ENCODE measurements at places on chromosomes 7 and 10.

DNA sequence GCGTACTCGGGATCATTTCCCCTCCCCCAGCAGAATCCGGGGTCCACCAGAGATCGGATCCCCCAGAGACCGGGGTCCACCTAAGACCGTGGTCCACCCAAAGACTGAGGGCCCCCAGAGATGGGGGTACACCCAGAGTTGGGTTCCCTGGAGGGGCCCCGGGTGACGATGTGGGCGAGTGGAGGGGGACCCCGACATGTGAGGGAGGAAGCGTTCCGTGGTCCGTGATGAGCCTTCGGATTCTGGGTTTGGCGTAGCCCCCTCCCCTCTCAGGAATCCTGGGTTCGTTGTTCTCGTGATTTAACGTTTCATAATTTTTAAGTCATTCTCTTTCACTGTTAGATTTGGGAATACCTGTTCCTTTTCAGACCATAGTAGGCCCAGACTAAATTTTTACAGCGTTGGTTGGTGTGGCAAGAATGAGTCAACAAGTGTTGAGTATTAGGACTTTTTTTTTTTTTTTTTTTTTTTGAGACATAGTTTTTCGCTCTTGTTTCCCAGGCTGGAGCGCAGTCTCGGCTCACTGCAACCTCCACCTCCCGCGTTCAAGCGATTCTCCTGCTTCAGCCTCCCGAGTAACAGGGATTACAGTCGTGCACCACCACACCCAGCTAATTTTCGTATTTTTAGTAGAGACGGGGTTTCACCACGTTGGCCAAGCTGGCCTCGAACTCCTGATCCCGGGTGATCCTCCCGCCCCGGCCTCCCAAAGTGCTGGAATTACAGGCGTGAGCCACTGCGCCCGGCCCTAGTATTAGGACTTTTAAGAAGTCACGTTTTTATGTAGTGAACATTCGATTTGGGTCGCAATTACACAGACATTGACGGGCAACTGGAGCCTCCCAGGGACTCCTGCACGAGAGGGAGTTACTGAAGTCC, 672 bp downstream of the GTPBP4 start:
- DNase-seq: peak; percentile 18

GRCh38 chr7:139153832-139154231, 44.3 kb upstream of the ZC3HAV1 start:
- DNase-seq: no peak

DNA sequence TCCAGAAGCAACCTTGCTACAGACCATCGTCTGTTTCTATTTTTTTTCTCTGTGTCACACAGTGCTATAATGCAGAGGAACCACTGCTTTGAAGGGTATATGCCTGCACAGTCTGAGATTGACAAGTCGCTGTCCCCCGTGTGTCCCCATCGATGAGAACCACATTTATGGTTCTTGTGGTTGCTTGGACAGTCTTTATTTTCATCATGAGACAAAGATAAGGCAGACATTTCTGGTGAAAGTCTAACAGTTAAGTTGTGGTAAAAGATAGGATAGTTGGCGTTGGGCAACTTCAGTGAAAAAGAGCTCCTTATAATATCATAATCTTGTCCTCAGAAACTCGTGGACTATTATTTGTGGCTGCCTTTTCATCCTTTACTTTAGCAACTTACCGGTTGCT, 6.3 kb upstream of the AKR1E2 start:
- no peak for DNase-seq

DNA sequence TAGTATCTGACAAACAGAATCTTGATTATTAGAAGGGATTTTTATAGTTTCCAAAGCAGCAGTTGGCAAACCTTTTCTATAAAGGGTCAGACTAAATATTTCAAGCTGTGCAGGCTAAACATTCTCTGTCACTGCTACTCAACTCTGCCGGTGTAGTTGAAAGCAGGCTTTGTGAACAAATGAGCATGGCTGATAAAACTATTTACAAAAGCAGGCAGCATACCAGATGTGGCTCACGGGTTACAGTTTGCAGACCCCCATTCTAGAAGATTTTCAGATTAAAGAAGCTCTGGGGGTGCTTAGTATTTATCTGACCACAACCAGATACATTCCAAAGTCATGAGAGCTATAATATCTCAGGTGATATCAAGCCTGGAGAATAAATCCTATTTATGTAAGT, 1017.5 kb downstream of the SORCS1 start:
- DNase-seq: no peak

DNA sequence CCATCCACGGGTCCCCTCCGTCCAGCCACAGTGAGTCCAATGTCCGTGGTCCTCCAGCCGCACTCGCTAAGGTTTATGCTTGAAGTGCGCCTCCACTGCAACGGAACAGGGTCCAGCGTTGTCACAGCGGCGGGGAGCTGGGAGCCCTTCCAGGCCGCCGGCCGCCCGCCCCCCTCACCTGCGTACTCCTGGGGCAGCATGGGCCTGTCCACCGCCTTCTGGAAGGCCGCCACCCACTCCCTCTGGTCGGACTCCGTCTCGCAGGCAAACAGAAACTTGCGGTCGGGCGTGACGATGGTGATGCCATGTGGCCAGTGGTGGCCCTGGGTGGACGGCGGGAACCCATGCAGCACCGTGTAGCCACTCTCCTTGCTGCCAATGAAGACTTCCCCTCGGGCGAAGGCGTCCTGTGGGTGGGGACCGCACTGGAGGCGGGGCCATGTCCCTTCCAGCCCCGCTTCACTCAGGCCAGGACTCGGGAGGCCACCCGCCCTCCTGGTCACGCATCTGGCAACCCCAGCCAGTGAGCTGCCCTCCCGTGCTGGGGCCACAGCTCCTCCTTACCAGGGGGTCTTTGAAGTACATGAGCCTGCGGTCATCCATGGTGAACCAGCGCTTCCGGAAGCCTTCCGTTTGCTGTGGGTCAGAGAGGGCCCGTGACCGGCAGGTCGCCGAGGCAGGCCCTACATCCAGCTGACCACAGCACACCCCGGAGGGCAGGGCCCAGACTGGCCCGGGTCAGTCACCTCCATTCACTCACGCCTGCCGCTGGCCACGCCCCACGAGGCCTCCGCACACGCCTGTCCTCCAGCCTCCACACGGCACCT, 22.7 kb downstream of the GET4 start:
- no peak for DNase-seq

DNA sequence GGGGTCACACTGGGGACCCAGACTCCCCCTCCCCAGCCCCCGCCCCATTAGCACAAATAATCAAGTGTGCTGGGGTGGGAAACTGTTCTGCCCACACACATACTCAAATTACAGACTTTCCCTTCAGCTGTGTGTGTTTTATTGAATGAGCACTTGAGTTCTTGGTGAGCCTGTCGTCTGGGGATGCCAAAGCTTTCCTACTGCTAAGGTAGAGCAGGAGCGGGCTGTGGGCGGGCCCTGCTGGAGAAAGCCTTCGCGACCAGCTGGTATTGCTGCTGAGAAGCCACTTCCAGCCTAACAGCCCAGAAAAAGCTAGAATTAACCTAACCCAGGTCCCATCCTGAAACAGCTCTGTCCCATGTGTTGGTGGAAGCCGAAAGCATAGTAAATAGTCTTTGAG, 87.0 kb upstream of the KMT2E start:
- DNase-seq: no peak

GRCh38 chr10:49347827-49348226, 48.1 kb downstream of the DRGX start:
- DNase-seq: no peak

DNA sequence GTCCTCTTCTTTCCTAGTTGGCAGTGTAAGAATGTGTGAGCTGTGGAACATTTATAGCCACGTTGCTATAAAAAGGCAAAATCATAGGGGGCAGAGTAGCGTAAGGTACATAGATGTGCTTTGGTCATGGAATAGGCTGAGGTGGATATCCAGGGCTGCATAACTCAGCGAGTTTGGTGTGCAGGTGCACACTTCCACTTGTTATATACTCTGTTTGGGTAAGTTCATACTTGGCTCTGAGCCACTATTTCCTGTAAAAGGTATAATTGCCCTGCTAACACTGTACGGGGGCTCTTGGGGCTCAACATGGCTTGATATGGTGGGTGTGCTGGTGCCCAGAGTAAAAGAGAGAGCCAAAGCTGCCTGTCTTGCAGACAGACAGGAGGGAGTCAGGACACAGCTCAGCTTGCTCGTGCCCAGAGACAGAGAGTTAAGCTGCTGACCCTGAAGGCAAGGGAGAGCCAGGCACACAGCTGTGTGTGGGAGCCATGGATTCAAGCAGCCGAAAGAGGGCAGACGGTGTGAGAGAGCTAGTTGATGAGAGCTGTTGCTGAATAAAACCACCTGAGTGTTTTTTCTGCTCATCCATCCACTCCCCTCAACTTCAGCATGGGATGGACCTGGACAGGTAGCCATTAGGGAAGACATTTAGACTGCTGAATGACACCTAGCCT, 126.7 kb downstream of the DKK1 start:
- no peak for DNase-seq

- no peak for DNase-seq
These were observed 175.4 kb upstream of the AHR start for GRCh38 chr7:17123020-17123419.

DNA sequence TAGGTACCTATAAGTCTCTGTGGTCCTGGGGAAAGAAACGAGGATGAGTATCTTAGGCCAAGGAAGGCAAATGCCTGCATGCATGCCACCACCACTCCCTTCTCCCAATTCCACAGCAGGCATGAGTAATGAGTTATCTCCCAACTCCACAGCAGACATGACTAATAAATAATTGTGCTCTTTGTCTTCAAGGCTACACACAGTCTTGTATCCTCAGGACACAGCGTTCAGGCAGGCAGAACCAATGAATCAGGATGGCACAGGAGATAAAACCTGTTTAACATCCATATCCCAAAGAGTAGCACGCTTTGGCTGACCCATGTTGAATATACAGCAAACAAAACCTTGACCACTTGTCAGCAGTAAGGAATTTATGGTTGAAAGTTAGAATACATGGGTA, 229.7 kb upstream of the NFE2L3 start:
- DNase-seq: no peak

DNA sequence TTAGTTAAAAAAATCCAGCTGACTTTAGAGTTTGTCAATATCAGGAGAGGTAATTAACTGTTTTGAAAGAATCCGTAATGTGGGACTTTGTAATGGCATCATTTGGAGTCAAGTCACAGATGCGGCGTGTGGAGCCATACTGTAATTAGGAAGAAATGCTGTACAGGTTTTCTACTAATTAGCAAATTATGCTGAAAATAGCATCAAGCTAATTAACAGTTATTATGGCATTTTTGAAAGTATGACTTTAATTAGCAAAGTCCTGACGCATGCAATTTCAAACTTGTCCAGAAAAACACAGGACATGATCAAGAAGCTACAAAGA, 68.3 kb downstream of the EBF3 start:
- no peak for DNase-seq

DNA sequence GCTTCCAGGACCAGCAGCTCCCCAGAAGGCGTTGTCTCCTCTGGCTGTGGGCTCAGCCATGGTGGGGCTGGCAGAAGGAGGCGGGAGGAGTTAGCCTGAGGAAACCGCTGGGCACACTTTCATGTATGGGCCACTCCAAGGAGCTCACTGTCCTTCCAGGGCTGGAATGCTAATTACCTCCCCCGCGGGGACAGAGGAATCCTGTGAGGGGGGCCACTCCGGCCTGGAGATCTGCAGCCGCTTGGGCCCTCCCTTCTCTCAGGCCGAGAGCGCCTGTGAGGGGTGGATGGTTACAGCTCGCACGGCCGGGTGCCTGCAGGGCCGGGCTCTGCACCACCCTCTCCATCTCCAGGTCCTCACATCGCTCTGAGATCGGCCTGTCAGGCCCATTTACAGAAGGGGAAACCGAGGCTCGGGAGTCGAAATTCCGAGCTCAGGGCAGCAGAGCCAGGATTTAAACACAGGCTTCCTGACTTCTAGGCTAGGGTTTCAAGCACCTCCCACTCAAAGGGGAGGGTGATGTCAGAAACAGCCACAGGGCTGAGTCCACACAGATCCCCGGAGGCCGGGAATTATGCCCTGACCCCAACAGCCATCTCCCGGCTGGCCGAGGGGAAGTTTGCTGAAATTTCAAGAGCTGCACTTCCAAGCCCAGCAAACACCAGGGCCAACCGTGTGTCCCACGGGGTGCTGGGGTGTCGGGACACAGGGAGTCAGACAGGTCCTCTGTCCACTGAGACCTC, 59.1 kb downstream of the PDGFA start:
- DNase-seq: no peak

DNA sequence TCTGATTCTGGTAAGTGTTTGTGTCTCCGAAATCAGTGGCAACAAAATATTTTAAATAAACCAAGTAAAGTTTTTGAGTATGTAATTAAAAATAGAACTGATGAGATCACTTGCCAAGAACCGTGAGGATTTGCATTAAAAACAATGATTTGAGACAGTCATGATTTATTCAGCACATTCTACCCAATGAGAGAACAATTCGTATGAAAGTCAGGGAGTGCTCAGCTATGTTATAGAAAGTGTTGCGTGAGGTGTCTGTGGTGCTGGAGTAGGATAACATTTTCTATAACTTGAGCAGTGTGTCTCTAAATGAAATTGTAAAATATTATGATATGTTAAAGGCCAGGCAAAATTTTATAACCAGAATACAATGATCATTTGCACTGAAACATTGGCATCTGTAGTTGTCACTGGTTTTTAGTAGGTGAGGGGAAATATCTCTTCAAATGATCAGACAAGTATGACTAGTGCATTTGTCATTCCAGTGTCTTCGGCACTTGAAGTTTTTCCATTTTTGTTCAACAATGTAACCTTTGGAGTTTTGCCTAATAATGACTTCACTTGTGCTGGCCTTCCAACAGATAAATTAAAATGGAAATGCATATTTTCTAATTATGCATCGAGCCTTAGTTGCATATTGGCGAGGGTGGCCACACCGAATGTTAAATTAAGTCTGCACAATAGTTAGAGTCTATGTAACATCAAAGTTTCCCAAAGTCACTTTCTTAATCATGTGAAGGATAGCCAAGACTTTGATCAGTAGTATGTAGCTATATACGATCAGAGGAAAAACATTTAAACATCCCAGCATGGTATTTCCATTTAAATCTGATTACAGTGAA, 335.9 kb downstream of the GFRA1 start:
- DNase-seq: no peak

GRCh38 chr10:77030974-77031373, 606.6 kb downstream of the KCNMA1 start:
- DNase-seq: no peak

DNA sequence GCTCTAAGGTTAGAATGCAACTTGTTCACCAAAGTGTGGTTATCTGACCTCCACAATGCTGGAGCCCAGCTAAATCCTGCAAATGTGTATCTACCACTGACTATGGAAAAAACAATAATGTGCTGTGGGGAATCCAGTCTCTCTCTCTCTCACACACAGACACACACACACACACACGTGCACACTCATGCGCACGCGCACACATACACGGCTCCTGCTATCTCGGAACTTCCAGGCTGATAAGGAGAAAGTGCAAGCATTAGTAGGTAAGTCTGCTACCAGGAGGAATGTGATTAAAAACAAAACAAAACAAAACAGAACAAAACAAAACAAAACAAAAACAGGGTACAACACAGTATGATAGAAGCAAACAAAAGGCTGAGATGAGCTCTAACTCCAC, 205.2 kb downstream of the FRMD4A start:
- DNase-seq: no peak

Measured in stimulated activated CD4-positive, alpha-beta T cell treated with anti-CD3 and anti-CD28 coated beads, Interleukin-12 subunit alpha, Interleukin-12 subunit beta, amount 100 ng/mL, for 24 hours (primary cell).